ENCODE measurements at places on chromosomes 2 and 18.

- no peak for DNase-seq
Observed at GRCh38 chr2:183925281-183925680, 673.0 kb upstream of the ZNF804A start.

GRCh38 chr2:223929571-223930102 is 15.5 kb downstream of the WDFY1 start:
- DNase-seq: no peak

DNA sequence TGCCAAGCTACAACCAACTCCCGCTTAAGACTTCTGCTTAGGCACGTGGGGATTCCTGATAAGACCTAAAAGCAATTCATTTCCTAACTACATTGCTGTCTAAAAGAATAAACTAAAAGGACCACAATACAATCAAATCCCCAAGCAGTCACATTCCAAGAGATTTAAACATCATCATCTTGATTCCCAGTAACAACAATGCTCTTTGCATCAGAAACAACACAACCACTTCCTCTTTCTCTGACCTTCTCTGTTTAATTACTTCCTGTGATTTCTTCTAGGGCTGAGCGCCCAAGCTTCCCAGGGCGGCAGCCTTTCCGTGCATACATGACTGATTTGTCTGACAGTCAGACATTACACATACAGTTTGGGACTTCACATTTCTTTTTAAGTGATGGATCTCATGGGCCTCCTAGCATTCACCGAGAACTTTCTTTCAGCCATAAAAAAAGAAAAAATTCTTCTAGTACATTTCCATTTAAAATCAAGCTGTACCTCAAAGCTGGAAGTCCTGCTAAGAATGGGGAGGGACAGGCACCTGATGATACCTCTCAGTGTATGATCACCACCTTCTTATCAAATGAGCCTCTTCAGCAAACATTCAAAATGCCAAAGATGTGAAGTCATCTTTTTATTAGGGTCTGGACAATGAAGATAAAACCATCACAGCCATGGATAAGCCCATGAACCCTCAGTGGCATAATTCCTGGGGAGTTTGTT is 11.5 kb downstream of the SPRED2 start:
- no peak for DNase-seq

GRCh38 chr2:19848952-19849351 is 52.8 kb downstream of the TTC32 start:
- DNase-seq: no peak

DNA sequence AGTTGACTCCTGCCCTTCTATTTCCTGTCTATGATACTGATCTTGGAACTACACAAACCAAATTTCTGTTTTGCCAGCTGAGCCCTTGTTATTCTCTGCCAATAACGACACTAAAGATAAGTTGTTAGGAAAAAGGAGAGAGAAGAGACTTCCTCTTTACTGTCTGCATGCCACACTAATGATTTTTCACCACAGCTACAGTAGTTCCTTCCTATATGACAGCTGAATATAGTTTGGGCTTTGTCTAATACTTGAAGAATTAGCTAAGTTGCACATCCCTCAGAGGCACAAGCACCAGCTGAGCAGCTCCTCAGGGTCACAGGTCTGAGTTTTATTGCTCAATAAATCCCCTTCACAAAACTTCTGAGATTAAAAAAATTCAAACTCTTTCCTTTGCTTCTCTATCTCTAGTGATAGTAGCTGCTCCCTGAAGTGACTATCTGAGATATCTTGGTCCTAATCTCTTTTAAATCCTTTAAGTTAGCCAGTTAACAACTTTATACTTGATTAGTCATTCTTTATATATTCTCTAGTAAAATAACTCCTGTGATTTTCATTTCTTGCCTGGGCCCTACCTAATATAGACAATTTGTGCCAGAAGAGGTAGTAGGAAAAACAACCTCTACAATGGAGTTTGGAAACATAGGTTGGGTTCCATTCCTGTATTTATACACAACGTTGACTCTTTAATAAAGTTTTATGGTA is 253.0 kb upstream of the CNTNAP5 start:
- DNase-seq: no peak

DNA sequence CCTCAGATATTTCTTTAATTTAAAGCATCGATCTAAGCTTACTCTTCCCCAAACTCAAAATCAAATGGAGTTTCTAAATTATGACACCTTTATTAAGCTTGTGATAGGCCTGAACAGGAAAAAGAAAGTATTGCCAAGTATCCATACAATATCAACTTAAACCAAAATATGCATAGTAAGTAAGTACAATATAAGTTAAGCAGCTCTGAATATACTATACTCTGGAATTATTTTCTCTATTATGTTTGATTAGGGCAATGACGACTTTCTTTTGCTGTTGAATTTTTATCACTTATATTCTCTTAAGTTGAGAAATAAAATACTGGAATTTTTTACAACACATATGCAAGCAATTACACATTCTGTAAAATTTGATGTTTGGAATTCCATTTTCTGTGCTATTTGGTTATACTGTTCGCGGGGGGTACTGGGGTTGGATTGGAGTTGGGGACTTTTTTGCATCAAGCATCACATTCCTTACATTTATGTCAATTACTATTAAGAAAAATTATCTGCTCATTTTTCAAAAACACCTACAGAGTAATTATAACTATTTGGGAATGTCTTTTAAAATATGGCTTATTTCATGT is 2.2 kb downstream of the COL5A2 start:
- no peak for DNase-seq

- DNase-seq: no peak
Observed at GRCh38 chr2:159262226-159262625, 24.3 kb downstream of the WDSUB1 start.

GRCh38 chr2:14866736-14867352 is 234.3 kb downstream of the LRATD1 start:
- DNase-seq: no peak

- no peak for DNase-seq
Observed at GRCh38 chr2:43493954-43494353, 101.9 kb downstream of the THADA start.

- no peak for DNase-seq
Observed at GRCh38 chr2:72330652-72331051, 183.0 kb upstream of the CYP26B1 start.

DNA sequence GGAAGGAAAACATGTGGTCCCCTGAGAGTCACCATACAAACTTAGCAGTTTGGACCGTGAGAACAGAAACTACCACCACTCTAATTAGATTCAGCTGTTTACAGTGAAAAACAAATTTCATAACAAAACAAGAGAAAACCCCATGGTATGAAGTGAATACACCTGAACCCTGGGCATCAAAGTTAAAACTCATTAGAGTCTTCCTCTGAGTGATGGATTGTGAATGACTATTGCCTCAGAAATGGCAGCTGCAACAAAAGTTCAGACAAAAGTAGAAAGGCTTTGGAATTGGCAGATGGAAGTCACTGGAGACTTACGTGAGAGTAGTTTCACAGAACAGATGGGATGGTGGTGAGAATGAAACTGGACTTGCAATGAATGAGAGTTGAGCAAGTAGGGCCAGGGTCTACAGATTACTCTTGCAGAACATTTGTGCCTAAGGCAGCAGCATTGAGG is 98.0 kb downstream of the AAK1 start:
- DNase-seq: no peak

- no peak for DNase-seq
Observed at GRCh38 chr2:218002143-218002844, 501 bp downstream of the TNS1 start.

GRCh38 chr2:190840569-190841172 is 40.0 kb upstream of the GLS start:
- no peak for DNase-seq

DNA sequence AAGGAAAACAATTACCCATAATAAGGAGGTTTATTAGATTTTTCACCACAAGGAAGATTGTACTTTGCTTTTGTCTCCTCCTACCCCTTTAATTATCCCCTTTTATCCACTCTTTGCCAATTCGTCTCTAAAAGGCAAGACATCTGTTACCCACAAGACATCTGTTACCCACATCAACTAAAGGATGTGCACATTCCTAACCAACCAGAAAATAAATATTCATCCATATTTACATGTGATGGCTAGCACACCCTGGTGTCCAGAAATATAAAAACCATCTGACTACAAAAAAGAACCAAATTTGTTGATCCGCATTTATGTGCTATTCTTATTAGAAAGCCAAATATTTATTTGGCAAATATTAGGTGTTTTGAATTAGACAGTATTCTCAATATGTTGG is 35.7 kb downstream of the ACVR1C start:
- no peak for DNase-seq

GRCh38 chr2:241629762-241630435 is 7.1 kb downstream of the THAP4 start:
- DNase-seq: no peak

GRCh38 chr18:35776473-35776872 is 194.9 kb downstream of the GALNT1 start:
- DNase-seq: no peak

GRCh38 chr2:202642567-202642966 is 7.8 kb downstream of the FAM117B start:
- no peak for DNase-seq

- DNase-seq: no peak
Observed at GRCh38 chr2:109558076-109558882, 55.5 kb downstream of the SEPTIN10 start.

DNA sequence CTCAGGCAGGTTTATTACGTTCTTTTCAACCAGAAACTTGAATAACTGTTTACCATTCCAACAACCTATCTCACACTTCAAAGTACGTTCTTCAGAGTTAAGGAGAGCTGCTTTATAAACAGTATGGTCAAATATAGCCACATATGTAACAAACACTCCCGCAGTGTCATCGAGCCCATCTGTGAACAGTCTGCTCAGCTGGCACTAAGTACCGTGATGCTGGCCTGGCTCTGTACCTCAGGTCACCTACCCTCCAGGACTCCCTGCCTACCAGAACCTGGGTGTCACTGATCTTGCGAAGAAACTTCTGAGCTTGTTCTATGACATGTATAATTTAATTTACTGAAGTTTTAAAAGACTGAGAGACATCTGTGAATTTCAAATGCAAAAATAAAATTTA is 71.4 kb downstream of the SEPTIN10 start:
- no peak for DNase-seq

GRCh38 chr2:142878031-142878678 is 691 bp downstream of the KYNU start:
- no peak for DNase-seq

- DNase-seq: no peak
Observed at GRCh38 chr2:46998551-46998950, 82.9 kb upstream of the MCFD2 start.

- peak; percentile 92 for DNase-seq
Observed at GRCh38 chr2:74653985-74654882, at the start of gene SEMA4F. Gene SEMA4F (plus strand): TSS chr2:74654247. CDS start chr2:74654377, 130 bp downstream.

DNA sequence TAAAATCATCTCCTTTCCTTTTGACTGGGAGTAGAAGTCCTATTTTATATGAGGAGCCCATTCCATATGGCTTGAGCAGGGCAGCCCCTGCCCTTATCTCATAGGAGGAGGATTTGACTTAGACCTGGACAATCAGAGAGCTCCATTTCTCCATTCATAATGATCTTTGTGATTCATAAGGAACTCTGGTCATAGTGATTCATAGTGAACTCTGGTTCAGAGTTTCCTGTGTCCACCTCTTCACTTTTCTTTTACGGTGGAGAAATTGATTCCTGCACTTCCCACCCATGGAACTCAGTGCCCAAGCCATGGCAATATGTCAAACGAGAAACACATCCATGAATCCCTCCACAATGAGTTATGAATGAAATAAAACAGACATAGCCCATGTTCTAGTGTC is 12.8 kb upstream of the MYO3B start:
- no peak for DNase-seq

DNA sequence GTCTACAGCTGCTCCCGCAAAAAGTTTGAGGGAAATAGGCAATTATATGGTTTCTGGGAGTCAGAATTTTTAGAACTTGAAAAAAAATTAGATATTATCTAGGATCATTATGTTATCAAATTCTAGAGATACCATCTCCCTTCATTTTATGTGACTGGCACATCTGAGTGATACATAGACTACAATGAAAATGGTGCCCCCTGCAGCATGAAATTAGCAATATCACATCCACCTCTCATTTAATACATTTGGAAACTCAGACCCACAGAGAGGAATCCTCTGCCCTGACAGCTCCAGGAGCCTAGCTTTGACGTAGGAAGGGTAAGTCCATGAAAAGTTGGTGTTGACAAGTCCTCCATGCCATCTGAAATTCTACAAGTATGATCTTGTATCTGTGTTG is 381.6 kb downstream of the SUCLG1 start:
- DNase-seq: no peak

- no peak for DNase-seq
Observed at GRCh38 chr18:55844382-55844781, 256.4 kb upstream of the TCF4 start.

DNA sequence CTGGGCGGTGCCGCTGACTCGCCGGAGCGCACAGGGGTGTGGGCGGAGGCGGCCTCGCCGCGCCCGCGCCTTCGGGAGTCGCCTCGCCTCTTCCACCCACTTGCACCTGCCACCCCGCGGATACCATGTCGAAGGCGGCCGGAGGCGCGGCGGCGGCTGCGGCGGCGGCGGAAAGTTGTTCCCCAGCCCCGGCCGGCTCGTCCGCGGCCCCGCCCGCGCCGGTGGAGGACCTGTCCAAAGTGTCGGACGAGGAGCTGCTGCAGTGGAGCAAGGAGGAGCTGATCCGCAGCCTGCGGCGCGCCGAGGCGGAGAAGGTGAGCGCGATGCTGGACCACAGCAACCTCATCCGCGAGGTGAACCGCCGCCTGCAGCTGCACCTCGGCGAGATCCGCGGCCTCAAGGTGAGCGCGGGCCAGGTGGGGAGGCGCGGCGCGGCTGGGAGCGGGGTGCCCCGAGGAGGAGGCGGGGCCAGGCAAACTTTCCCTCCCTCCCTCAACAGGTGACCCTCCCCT is 766 bp downstream of the CCDC85A start:
- no peak for DNase-seq

Measured in stimulated activated CD8-positive, alpha-beta memory T cell treated with anti-CD3 and anti-CD28 coated beads, Interleukin-2, amount 100 ng/mL, for 48 hours (primary cell).